ENCODE measurements at places on chromosomes 1 and 21.

GRCh38 chr1:173648880-173649605 is 13.9 kb downstream of the TEX50 start:
- DNase-seq, result no peak

DNA sequence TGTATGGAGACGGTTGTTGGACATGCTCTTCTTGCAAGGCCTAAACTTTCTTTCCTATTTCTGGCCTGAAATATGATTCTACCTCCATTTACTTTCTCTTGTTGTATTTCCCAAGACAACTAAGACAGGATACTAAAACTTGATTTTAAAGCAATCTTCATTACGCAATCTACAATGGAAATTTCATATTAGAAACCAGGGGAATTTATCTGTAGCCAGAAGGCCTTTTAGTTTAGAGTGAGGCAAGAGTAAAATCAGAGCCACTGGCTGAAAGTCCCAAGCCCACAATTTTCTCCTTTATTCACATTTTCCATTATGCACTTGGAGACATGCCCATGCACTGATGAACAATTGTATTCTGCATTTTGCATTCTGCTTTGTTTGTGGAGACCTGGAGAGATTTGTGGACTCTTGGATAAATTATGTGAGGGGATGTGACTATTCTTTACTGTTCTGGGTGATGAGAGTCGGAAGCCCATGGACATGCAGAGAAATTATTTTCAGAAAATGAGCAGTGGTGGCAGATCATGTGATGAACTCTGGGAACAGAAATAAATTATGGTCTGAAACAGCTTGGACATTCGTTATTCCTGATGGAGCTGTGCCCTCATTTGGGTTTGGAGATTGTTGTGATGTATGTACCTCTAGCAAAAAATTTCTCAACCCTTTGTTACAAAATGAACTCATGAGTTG is 336.8 kb downstream of the SEC16B start:
- DNase-seq, result no peak

DNA sequence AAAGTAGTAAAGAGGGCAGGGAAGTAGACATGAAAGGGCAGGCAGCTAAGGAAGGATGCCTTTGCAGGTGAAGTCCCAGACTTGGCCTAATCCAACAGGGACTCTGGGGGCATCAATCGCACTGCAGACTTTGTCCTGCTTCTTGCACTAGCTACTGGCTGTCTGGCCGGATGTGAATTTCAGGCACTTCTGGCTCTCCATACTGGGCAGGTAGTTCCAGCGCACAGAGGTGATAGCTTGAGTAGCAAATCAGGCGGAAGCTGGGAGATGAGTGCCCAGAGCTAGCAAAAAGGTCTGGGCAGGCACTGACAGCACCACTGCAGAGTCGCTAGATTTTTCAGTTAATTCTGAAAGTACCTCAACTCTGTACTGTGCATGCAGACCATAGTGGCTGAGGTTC is 997 bp downstream of the RSPH1 start:
- no peak for DNase-seq

DNA sequence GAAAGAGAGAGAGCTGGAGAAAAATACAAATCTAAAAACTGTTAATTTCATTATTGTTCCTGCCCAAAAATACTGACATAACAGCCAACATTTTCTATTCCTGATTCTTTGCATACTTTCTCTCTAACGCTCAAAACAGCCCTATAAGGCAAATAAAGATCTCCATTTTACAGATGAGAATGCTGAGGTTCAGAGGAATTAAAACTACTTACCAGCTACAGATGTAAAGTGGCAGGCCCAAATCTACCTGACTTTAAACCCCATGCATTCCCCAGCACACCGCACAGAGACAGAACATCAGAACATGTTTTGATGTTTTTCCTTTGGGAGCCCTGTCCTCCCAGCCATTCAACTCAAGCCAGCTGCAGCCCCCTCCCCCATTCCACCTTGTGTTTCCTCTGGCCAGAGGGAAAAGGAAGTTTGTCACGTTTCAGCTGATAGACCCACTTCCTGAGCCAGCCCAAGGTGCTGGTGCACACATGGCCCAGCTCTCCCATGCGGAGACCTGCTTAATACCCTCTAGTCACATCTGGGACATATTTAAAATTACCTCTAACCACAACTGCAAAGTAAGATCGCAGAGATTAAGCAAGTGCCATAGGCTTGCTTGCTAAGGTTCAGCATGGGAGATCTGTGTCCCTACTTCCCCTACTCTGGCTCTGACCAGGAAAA is 133.1 kb upstream of the NFIA start:
- no peak for DNase-seq

- peak; percentile 27 for DNase-seq
Observed at GRCh38 chr1:18653916-18654315, 23.3 kb downstream of the PAX7 start.

- DNase-seq, result no peak
Observed at GRCh38 chr1:94209425-94209824, 28.0 kb downstream of the ARHGAP29 start.

GRCh38 chr1:71086331-71086730 is 5.5 kb upstream of the ZRANB2 start:
- DNase-seq, result no peak

GRCh38 chr21:29943885-29944284 is 4.1 kb upstream of the GRIK1 start:
- no peak for DNase-seq

DNA sequence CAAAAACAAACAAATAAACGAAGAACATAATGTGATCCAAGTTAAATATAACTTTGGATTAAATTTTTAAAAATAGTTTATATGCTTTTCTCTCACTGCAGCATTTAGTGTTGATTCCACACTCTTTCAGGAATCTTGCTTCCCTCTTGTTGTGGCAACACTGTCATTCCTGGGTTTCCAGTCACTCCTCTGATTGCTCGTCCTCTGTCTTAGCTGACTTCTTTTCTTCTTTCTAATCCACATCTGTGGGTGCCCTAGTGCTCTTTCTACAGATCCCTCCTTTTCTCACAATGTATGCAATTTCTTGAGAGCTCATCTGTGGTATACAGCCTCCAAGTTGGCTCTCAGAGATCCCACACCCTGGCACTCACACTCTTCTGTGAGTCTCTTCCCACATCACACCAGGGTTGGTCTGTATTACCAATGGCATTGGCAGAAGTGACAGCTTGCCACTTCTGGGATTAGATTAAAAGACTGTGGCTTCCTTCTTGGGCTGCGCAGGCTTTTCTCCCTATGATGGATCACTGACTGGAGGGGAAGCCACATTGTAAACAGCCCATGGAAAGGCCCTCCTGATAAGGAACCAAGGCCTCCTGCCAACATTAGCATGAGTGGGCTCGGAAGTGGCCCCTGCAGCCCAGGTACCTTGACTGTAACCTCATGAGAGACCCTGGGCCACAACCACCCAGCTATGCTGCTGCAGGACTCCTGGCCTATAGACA is 11.5 kb upstream of the MYOC start:
- no peak for DNase-seq

DNA sequence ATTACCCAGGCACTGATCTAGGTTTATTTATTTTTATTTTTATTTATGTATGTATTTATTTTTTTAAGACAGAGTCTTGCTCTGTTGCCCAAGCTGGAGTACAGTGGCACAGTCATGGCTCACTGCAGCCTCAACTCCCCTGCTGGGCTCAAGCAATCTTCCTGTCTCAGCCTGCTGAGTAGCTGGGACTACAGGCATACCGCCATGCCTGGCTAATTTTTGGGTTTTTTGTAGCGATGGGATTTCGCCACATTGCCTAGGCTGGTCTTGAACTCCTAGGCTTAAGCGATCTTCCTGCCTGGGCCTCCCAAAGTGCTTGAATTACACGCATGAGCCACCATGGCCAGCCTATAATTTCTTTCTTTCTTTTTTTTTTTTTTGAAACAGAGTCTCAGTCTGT is 9.4 kb downstream of the PHACTR4 start:
- no peak for DNase-seq
